Stimulated activated CD4-positive, alpha-beta T cell treated with anti-CD3 and anti-CD28 coated beads, TNF-alpha, amount 100 ng/mL, for 24 hours (primary cell): ENCODE measurements at places on chromosomes 2 and 18.

DNA sequence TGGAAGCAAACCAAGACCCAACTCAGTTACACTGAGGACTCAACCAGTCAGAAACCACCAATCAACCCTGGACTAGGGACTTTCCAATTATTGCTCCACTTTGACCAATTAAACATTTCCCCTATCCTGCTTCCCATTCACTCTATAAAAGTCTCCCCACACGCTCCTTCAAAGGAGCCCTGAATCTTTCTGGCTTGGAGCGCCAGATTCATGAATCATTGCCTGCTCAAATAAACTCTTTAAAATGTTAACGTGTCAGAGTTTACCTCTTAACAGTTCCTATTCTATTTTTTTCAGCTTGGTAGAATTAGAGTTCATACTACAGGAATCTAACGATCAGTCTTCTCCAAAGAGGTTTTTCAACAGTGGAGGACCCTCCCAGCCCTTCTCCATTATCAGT is 20.7 kb upstream of the SULT1C2 start:
- no peak for DNase-seq

DNA sequence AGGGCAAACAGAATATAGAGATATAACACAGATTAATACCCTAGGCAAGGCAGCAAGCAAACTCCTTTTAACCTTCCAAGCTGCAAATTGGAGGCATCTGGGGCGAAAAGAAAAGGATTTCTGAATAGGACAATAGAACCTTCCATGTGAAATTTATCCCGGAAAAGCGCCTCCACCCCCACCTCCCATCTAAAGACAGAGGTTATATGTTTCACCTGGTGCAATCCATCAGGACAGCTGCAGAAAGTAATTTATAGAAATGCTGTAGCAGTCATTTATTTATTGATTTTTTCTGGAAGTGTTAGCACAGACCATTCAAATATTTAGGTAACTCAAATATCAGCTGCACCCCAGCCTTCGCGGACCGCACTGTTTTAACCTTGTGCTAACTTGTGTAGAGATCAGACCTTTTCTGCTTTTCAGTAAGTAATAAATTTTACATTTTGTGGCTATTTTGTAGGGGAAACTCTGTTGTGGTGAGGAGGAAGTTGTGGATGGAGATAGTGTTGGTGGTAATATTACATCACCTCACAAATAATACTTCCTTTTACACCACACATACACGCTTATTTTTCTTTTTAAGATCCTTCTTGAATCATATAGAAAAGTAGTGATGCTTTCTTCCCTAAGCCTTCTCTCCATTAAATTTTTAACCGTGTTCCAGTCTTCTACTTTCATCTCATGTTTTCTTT is 919.3 kb upstream of the CDH2 start:
- DNase-seq: no peak

- no peak for DNase-seq
Measured at GRCh38 chr2:42838133-42838532, 45.8 kb upstream of the HAAO start.

DNA sequence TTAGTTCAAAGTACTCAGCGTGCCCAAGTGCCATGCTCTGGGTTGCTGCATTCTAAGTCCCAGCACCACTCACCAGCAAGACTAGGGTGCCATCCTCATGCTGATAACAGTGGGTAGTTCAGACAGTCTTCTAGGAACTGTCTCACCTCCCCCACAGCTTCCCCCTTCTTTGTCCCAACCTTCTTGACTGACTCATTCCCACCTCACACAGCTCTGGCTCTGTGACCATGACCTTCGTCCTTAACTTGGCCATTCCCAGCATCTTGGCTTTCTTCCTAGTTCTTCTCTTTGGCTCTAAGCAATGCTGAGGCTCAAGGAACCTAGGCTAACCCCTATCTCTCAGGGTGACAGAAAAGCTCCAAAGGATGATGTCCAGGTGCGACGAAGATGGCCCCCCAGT is 20.0 kb upstream of the CXCR4 start:
- DNase-seq: no peak

- no peak for DNase-seq
Measured at GRCh38 chr2:174610243-174610995, 12.8 kb upstream of the WIPF1 start.

- DNase-seq: no peak
Measured at GRCh38 chr2:128751746-128752145, 433.1 kb upstream of the HS6ST1 start.

GRCh38 chr2:140737006-140737405 is 1393.8 kb downstream of the LRP1B start:
- no peak for DNase-seq

- no peak for DNase-seq
Measured at GRCh38 chr18:73043211-73043610, 175.4 kb upstream of the NETO1 start.

GRCh38 chr2:203997980-203998809 is 61.6 kb downstream of the ICOS start:
- no peak for DNase-seq

GRCh38 chr18:39215920-39216319 is 1650.3 kb upstream of the CELF4 start:
- DNase-seq: no peak

DNA sequence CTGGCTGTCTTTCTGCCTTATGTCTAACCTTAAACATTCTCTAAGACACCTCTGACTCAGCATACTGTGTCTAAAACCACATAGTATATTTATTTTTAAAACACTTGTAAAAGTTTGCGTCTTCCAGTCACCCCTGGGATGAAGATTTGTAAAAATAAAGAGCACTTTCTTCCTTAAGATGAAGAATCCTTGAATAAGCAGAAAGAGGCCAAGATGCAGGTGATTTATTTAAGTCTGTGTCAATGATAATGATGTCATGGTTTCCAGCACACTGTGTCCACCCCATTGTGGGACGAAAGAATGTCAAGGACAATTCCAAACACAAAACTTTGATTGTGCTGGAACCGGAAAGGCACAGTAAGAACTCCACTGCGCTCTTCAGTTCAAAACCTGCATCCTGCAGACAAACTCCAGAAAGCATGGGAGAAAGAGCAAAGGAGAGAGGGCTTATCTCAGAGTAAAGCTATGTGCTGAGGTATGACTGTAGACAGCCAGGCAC is 92.9 kb downstream of the ZEB2 start:
- no peak for DNase-seq

DNA sequence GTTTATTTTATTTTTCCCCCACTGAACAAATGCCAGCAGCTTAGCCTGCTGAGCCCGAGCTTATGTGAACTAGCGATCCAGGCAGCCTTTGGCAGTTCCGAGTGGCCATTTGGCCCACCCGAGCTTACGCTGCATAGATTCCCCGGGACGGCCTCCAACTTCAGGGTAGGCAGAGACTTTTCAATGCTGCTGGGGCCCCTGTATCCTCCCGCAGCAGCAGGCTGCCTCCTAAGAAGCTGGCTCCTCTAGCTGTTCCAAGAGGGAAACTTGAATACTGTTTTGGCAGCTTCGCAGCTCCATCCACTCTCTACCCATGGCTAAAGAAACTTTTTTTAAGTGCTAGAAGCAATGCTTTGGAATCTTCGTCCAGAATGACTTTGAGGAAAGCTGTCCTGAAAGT is 295.2 kb downstream of the SS18 start:
- DNase-seq: no peak

GRCh38 chr2:74688881-74689280 is 34.8 kb downstream of the SEMA4F start:
- no peak for DNase-seq

DNA sequence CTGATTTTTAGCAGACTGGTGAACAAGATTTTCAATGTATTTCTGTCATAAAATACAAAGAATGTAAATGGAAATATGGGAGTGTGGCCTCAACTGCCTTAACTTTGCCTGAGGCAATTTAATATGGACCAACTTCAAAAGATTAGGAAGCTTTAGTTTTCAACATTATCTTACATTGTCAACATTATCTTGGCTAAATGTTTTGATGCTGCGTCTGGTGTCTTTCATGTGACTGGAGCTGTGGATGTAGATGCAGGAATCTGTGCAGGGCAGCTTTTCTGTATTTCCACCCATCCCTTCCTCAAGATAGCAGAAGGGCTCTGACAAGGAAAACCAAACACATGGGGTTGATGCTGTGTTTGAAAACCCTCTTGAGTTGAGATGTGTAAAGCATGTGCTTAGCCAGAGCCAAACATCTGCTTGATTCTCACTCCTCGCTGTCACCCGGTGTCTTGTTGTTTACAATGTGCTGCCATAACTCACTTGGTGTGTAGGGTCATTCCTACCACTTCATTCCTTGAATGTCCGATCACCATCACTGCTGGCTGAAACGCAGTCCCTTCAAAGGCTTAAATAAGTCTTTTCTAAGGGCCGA is 33.0 kb downstream of the COPS8 start:
- no peak for DNase-seq

- DNase-seq: no peak
Measured at GRCh38 chr2:206116278-206116677, 30.3 kb upstream of the INO80D start.

DNA sequence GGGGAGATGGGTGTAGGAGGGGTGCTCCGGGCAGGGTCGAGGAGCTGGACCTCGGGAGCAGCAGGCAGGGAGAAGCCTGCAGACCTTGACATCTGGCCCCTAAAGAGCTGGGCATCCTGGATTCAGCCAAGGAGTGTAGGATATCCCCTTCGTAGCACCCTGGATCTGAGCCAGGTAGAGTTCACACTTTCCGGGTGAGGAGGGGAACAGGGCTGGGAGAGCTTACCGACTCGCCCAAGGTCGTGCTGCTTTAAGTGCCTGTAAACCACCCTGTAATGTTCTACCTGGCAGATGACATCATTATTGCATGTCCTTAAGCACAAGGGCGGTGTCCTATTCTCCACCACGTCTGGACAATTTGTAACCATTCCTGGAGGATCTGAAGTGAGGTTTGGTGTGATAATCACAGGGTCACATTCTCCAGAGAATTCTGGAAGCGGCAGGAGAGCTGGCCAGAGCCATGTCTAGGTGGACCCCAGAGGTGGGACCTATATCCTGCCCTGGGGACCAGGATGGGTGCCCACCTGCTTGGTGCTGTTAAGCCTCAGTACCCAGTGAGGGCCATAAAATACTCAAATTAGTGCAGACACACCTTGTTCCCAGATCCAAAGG is 14.6 kb downstream of the ITM2C start:
- no peak for DNase-seq

DNA sequence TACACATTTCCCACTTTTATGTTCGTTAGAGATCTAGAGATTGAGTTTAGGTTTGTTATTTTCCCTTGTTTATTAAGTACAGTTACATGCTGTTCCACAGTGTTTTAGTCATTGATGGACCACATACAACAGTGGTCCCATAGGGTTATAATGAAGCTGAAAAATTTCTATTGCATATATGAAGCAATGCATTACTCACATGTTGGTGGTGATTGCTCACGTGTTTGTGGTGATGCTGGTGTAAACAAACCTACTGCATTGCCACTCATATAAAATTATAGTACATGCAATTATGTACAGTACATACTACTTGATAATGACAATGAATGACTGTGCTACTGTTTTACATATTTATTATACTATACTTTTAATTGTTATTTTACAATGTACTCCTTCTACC is 51.0 kb upstream of the NXPH2 start:
- no peak for DNase-seq

- no peak for DNase-seq
Measured at GRCh38 chr2:62465741-62466502, 40.1 kb downstream of the TMEM17 start.

GRCh38 chr2:239583879-239584859 is 183.3 kb upstream of the HDAC4 start:
- DNase-seq: no peak

DNA sequence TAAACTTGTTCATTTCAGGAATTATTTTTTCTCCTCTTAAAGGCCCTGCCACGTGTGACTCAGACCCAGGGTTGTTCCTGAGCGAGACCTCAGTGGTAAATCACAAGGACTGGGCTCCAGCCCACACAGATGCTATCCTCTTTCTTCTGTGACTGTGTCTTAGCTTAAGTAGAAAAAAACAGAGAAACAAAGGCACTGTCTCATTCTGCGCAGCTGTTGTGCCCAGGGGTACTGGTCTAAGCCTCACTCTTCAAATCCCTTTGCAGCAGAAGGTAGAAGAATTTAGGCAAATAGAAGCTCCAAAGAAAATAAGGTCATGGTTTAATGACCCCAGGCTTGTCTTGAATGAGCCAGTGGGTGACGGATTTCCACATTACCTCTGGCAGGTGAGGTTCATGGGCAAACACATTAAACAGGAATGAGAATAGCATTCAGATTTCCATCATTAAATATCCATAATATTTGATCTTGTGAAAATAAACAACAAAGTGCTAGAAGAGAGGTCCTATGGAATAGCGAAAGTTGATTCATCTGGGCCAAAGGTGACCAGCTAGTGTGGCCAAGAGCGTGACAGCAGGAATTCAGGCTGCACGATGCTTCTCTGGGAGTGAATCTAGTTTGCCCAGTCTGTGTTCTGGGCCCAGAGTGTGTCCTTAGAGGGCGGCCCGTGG is 63.3 kb downstream of the LIPG start:
- DNase-seq: no peak

- DNase-seq: no peak
Measured at GRCh38 chr2:131056204-131056931, 36.9 kb downstream of the FAM168B start.

DNA sequence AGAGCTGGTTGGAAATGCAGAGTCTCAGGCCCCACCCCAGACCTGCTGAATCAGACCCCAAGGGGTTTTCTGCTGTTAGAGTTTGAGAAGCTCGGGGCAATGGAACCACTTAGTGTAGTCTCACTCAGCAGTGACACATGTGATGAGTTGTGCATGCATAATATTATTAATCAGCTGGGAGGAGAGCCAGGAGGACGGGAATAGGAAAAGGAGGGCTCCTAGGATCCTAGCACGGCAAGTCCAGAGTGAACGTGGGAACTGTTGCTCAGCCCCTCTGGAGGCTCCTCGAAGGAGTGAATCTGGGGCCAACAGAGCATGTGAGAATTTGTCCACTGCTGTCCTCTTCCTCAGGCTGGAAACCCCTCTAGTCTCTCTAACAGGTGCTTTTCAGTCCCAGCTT is 87.1 kb downstream of the HS1BP3 start:
- DNase-seq: no peak

DNA sequence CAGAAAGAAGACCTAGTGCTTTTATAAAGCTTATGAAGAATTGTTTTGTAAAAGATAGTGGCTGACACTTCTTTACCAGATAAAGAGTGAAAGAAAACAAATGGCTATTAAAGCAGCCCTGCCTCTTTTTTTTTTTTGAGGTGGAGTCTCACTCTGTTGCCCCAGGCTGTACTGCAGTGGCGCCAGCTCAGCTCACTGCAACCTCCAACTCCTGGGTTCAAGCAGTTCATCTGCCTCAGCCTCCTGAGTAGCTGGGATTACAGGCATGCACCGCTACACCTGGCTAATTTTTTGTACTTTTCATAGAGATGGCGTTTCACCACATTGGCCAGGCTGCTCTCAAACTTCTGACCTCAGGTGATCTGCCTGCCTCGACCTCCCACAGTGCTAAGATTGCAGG is 12.9 kb downstream of the ARPC2 start:
- no peak for DNase-seq

- DNase-seq: no peak
Measured at GRCh38 chr18:49920731-49921130, 107.4 kb upstream of the ACAA2 start.

- no peak for DNase-seq
Measured at GRCh38 chr18:58241877-58242276, 197.9 kb downstream of the NEDD4L start.

- DNase-seq: no peak
Measured at GRCh38 chr2:140759426-140760156, 1371.2 kb downstream of the LRP1B start.
